ENCODE measurements at places on chromosomes 1 and 21.

DNA sequence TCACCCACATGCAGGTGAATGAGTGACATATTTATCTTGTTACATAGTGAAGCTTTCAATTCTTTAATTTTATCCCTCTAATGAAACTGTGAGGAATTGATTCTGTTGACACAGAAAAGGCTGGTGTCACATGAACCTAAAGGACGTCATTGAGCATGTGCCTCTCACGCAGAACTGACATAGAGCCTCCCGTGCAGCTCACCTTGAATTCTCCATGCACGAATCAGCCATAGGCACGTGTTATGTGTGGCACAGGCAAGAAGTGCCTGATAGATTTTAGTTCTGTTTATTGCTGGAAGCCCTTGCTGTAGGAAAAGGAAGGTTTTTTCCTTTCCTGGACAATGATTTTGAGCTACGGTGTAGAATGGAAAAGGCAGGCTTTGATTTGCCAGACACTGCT is 11.3 kb downstream of the ADARB1 start:
- no peak for DNase-seq

GRCh38 chr1:206540044-206540780 is 32.9 kb downstream of the RASSF5 start:
- DNase-seq: no peak

DNA sequence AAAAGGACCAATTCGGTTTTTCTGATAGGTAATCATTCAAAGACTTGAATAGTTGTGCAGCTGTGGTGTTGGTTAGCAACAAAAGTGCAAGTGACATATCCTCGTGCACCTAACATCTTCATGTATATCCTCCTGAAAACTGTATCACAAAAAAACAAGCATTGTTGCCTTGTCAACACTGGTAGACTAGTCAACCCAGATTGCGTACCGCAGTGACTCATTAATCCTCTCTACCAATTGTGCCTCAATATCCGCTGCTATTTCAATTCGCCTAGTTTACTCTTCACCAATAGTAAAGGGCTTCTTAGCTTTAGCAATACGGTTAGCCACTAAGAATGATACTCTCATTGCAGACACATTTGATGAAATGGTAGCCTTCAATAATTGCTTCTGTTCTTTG is 3.5 kb downstream of the HHAT start:
- DNase-seq: no peak

DNA sequence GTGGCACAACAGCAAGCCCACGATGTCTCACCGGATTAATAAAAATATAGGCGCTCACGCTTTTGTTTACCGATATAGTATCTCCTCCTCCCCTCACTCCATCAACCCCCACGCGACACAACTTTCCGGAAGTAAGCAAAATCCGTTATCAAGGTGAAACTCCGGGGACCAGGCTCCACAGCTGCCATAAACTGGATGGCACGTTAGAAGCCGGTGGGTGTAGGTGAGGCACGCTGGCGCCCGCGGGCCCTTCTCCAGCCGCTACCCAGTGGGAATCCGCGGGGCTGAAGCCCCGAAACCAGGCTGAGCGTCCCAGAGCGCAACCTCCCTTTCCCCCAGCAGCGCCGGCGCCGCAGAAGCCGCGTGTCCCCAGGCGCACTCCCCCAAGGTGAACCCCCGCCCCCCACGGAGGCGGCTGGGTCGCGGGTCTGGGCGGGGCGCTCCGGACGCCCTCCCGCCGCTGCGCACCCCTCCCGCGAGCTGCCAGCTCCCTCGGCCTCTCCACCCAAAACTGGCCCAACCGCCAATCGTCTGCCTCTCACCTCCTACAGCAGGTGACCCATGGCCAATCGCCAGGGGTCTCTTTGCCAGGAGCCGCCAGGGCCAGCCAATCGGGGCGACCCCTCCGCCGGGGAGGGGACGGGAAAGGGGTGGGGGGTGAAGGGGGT is 112.4 kb downstream of the OSBPL9 start:
- DNase-seq: peak; percentile 93

DNA sequence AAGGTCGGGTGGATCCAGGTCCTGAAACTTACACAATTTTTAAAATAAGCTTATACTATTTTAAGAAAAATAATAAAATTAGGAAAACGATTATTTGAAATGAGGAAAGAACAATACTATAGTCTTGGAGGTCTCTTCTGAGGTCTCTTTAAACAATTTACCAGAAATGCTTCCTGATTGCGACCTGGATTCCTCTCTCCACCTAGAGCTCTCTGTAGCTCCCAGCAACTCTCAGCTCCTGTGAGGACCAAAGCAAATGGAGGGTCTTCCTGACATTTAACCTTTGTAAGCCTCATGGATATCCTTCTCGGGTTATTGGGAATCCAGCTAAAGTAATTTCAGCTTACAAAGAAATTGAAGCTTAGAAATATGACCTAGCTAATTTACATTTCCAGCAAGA is 886 bp downstream of the BTBD8 start:
- no peak for DNase-seq

DNA sequence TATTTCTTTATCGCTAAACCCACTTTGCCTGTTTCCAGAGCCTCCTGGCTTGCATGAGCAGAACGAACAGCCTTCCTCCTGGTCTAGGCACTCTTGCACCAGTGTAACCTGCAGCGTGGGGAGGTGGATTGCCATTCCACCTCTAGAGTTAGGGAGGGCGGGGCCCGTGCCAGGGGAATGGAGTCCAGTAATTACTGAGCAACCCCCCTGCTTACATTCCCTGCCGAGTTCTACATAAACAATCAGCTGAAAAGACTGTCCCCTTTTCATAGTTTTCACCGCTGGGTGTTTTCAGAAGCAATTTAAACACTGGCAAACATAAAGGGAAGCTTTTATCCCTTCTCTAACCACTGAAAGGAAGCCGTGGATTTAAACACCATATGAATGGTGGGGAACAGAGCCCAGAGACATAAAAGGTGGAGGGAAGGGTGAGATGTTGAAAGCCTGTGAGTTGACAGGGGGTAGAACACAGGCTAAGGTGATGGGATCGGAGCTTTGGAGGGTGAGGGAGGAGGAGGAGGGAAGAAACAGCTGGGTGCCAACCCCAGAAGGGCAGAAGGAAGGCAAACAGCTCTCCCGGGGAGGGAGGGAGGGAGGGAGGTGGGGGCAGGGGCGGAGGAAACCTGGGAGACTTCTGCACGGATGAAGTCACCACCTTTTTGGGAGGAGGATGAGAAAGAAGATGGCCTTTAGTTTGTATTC is 68.0 kb upstream of the WDR26 start:
- peak; percentile 14 for DNase-seq

GRCh38 chr21:26570203-26570602 is 2.9 kb downstream of the CYYR1 start:
- DNase-seq: no peak

DNA sequence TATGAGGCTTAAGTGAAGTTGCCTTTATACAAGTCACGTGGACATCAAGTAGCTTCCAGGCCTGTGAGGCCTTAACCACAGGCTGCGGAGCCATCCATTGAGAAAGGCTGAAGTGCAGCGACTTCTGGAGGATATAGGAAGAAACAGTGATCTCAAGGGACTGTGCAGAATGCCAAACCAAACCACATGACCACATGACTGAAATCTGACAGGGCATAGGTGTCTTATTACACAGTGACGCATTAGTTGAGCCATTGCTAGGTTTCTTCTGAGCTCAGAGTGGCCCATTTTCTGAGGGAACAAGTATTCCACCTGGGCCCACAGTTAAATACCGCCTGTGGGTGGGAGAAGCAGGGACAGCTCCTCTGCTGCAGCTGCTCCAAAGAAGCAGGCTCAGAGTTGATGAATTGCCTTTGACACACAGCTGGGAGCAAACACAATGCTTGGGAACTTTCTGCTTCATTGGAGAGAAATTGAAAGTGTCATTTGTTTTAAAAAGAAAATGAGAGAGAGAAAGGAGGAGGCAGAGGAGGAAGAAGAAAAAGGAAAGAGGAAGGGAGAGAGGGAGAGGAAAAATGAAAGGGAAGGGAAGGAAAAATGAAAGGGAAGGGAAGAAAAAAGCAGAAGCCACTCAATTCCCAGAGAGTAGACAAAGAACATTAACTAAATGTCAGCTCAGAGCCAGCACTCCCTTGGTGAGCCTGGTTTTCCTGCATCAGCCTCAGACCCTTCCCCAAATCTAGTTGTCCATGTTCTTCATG is 94.4 kb downstream of the COLGALT2 start:
- DNase-seq: no peak

- no peak for DNase-seq
Measured at GRCh38 chr1:28365864-28366263, 3.7 kb upstream of the PHACTR4 start.

- no peak for DNase-seq
Measured at GRCh38 chr1:164969253-164969652, 387.3 kb downstream of the LMX1A start.

DNA sequence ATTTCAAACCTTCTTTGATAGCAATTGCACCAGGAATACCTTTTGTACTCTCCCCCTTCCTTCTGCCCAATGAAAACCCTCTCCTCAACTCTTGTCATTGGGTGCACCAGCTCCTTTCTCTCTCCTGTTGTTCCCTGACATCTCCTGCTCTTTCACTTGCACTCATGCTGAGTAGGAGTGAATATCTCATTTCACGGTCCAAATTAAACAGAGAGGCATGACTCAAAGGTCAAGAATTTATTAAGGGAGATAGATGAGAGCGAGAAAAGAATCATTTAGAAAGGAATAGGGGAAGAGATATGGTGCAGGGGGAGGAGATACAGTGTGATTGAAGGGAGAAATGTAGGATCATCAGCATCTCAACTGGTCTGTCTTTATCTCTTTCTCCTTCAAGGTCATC is 22.1 kb downstream of the AIM2 start:
- no peak for DNase-seq

DNA sequence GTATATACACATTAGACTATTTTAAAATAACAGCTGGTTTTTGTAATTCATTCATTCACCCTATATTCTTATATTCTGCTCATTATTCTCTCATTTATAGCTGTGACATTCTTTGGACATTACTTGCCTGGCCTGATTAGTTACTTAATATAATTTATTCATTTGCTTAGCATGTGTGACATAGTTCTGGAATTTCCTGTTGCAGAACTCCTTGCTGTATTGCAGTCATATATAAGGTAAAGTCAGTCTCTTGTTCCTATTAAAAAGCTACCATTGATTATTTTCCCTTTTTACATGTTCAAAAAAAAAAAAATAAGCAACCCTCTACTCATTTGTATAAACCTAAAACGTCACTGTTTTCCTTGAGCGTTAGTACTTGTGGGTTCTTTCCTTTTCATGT is 23.9 kb downstream of the GNAT2 start:
- DNase-seq: no peak

- no peak for DNase-seq
Measured at GRCh38 chr21:18782721-18783120, 379.1 kb upstream of the TMPRSS15 start.

DNA sequence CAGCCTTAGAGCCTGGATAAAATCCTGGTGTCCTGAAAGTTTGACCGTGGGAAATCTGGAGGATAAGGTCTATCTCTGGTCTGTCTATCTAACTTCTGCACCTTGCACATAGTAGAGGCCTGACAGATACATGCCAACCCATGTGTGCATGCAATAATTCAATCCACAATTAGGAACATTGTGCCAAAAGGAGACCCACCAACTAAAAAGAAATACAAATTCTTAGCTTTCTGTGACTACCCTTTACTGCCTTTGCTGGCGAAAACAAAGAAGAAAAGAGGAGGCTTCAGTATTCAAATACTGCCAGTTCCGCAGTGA is 381 bp upstream of the KLHL20 start:
- DNase-seq: no peak

GRCh38 chr1:151047925-151048644 is 534 bp downstream of the C1orf56 start:
- peak; percentile 95 for DNase-seq

DNA sequence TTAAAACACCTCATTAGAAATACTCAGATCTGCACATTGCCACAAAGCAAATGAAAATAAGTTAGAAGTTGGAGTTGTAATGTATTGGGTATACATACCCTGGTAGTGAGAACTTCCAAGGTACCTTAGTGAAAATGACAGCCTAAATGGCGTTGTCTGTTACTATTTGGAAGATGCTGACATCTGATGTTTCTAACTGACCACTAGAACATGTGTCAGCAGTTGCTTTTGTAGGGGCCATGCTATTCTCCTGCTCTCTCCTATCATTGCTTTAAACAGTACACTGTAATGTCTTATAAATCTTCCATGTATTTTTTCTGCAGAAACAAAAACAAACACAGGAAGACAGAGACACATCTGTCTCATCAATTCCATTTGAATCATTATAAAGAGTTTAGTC is 40.1 kb downstream of the LAMC1 start:
- DNase-seq: no peak

DNA sequence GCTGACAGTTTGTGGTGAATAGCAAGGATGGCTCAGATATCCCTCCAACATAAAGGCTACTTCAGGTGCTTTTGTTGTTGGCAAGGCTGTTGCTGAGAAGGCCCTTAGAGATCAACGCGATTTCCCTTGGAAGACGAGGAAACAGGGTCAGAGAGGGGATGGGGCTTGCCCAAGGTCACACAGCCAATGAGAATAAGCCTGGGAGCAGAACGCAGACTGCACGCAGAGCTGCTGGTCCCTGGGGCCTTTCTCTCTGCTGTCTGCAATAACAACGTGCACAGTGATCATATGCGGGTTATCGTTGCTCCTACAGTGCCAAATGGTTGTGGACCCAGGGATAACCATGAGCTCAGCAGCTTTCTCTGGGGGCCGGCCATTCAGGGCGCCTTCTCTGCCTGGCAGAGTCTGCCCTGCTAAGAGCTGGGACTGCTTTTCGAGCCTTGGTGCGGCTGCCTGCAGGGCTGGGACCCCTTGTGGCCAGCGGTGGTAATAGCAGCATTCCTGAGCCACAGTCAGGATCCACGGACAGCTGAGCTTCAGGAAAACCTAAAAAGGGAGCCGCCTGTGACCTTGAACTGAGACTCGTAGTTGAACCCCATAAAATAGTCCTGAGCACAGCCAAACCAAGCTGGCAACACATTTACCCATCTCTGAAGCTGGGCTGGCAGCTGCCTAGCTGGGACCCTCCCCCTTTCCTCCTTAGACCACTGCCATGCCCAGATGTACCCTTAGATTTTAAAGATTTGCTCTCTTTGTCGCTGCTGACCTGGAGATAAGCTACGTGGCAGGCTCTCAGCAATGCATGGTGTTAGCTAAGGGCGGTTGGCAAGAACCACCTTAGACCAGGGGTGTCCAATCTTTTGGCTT is 39.8 kb downstream of the HTR6 start:
- peak; percentile 81 for DNase-seq

- DNase-seq: no peak
Measured at GRCh38 chr1:188723332-188724020, 1754.2 kb downstream of the BRINP3 start.

All from WERI-Rb-1 (cell line).